Stimulated activated CD8-positive, alpha-beta memory T cell treated with anti-CD3 and anti-CD28 coated beads, Interleukin-7, amount 100 ng/mL, for 1 hour (primary cell): ENCODE measurements at places on chromosomes 4 and X.

DNA sequence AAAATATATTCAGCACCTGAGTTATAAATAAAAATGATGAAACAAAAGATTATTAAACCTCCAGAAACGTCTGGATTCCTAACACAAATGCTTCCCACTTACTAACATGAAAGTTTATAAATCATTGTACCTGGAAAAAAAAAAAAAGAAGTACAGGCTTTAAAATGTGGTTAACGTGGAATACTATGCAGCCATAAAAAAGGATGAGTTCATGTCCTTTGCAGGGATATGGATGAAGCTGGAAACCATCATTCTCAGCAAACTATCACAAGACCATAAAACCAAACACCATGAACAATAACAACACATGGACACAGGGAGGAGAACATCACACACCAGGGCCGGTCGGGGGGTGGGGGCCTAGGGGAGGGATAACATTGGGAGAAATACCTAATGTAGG, 160.5 kb downstream of the ADAMTS3 start:
- no peak for DNase-seq

GRCh38 chr4:123672987-123673386, 276.4 kb downstream of the SPRY1 start:
- no peak for DNase-seq

DNA sequence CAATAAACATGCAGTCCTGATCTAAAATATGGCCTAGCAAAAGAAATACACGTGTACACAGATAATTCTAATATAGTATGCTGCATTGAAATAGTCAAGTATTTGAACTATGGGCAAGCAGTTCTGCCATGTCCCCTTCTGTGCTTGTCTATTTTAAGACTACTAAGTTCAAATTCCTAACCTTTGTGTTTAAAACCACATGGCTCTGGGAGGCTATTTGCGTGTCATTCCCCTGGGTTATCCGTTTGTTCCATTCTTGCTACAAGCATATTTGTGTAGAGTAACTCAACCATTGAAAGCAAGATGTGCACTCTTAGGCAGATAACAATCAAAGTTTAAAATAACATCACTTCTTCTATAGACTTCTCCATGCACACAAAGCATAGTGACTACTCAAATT, 25.4 kb upstream of the TBC1D1 start:
- no peak for DNase-seq

DNA sequence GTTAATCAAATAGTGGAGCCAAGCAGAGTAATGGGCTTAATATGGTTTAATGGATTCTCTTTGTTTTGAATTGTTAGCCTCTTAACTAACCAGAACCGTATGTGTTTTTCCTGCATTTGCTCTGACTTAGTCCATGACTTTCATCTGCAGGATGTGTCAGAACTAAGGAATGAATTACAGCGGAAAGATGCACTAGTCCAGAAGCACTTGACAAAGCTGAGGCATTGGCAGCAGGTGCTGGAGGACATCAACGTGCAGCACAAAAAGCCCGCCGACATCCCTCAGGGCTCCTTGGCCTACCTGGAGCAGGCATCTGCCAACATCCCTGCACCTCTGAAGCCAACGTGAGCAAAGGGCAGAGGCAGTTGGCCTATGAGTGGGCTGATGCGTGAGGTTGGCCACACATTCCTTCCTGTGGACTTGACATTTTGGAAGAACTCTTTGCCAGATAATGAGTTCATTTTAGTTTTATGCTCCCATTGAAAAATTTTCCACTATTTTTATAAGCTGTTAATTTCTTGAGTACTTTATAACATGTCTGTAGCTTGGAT, 9.1 kb downstream of the MED28 start:
- DNase-seq, result no peak
